ENCODE measurements at places on chromosomes 2 and 18.

- peak; percentile 29 for DNase-seq
These were observed 2.9 kb downstream of the DNPEP start for GRCh38 chr2:219384859-219385258.

- DNase-seq, result no peak
These were observed 439.8 kb downstream of the RNF144A start for GRCh38 chr2:7356909-7357584.

DNA sequence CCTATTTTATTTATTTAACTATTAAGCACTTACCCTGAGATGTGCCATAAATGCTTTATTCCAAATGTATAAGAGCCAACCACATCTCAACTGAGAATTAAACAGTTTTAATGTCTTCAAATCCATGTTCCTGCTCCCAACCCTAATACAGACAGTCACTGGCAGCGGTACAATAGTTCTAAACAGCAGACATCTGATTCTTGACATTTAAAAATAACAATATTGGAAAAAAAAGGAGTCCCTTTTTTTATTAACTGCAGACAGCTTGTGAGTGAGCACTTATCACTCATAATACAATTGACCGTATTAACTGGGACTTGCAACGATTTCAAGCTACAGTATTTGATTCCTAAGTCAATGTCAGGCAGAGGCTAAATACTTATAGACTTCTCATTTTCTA is 424.6 kb downstream of the TGIF1 start:
- DNase-seq, result no peak

DNA sequence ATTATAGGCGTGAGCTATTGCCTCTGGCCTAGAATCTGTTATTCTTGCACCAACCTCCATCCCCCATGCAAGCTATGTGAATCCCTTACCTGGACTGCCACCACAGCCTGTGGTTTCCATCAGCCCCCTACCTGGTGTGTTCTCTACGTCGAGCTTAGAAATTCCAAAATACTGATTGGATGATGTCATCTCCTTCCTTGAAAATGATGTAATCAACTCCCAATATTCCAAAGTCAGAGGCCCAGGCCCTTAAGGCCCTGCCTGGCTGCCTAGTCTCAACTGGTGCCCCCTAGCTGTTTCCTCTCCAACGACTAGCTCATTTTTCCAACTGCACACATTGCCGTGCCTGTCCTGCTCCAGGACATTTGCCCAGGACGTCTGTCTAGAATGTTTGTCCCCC is 41.3 kb upstream of the GBX2 start:
- no peak for DNase-seq

GRCh38 chr2:206918263-206918662 is 21.1 kb upstream of the CPO start:
- no peak for DNase-seq

GRCh38 chr18:78080081-78080480 is 830.4 kb downstream of the GALR1 start:
- DNase-seq, result no peak
